ENCODE measurements at places on chromosomes 2 and 18.

DNA sequence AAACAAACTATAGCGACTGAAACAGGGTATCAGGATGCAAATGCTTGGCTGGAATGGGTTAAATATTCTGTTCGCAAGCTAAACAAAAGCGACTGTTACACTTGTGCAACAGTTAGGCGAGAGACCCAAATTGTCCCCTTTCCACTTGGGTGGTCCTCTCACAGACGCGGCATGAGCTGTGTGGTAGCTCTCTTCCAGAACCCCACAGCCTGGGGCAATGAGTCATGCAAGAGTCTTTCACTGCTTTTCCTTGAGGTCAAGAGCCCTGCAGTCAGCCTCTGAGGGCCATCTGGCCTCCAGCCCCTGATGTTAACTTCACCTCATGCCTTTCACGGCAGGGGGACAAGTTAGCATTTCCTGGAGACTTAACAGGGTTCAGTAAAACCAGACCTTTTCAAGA, 25.7 kb downstream of the SULT1C4 start:
- no peak for DNase-seq

DNA sequence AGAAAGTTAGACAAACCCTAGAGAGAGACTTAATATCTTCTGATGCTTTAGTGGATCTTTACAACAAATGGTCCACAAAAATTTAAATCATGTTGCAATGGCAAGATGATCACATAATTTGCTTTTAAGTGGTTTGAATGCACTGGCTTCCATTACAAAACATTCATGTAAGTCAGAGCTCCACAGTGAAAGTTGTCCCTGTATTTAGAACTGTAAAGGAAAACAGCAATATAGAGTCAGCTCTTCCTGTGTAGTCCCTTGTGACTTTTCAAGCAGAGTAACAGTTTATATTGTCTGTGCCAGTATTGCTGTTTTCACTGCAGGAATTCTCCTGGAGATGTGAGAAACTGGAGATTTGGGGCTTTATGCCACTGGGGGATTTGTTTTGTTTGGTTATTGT, 77.7 kb downstream of the MEIS1 start:
- DNase-seq: no peak

- no peak for DNase-seq
Observed at GRCh38 chr2:126571403-126571802, 84.6 kb upstream of the GYPC start.

GRCh38 chr2:60488291-60488690, 65.2 kb downstream of the BCL11A start:
- DNase-seq: no peak

- no peak for DNase-seq
Observed at GRCh38 chr2:135799738-135800137, 37.2 kb downstream of the LCT start.

DNA sequence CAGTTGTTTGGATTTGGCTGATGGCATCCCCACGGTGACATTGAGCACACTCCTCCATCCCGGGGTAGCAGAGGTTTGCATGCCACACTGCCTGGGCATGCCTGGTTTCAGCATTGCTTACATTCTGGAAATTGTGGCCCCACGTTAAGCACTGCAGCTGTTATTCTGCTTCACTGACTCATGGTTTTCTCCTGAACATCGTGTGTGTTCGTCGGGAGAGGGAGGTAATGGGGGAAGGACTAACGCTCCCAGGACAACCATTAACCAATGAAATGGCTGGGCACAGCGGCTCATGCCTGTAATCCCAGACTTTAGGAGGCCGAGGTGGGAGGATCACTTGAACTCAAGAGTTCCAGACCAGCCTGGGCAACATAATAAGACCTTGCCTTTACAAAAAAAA, 28.2 kb upstream of the YWHAQ start:
- no peak for DNase-seq

DNA sequence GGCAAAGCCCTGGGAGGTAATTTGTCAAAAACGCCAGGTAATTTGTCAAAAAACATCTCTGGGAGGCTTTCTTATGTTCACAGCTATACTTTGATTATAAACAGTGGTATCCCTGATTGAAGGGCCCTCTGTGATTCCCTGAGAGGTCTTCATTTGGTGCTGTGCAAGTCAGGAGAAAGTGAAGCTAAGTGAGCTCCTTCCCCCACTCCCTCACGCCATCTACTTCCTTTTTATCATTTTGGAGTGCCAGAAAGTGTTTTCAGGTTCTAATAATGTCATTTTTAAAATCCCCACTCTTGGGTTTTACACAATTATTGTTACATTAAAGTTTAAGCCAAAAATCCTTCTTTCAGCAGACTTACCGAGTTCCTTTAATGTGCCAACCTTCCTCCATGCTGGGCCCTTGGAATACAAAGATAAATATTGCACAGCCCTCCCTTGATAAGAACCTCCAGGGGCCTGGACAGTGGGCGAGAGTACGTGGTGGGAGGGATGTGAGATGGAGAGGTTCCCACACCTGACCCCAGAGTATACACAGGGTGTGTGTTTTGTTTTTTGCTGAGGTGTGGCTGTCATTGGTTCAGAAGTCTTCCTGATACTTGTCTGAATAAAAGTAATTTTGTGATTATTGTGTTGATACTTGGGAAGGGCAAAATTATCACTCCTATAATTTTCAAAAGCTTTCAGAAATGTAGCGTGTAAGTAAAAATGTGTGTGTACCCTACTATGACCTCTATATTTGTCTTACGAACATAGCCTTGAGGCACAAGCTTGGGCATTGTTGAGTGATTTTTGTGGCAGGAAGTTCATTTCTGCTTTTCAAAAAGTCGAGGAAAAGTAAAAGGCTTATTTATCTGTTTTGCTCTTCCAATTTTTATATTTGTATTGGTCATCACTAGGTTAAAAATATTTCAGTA, 8.2 kb downstream of the MAPRE2 start:
- no peak for DNase-seq

GRCh38 chr18:10604182-10604581, 78.4 kb downstream of the NAPG start:
- DNase-seq: no peak

DNA sequence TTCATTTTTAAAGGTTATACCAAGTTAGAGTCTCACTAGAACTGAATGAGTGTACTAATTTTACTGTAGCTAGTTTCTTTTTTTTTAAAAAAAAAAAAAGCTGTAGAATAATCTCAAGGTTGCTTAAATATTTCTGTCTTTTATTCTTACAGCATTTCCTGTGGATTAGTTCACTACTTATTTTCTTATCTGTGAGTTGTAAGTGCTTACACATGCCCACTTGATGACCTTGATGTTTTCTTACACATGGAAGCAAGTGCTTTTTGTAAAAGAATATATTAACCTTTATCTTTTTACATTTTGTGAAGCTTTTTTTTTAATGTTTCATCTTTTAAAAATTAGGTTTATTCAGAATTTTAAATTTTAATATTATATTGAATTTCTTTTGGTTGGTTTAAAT, 57.8 kb downstream of the MSH2 start:
- no peak for DNase-seq

- DNase-seq: no peak
Observed at GRCh38 chr2:215553946-215554345, 118.1 kb upstream of the FN1 start.

GRCh38 chr2:235614176-235614860, 120.5 kb downstream of the AGAP1 start:
- DNase-seq: no peak

- no peak for DNase-seq
Observed at GRCh38 chr2:234796045-234796591, 155.7 kb upstream of the SH3BP4 start.

DNA sequence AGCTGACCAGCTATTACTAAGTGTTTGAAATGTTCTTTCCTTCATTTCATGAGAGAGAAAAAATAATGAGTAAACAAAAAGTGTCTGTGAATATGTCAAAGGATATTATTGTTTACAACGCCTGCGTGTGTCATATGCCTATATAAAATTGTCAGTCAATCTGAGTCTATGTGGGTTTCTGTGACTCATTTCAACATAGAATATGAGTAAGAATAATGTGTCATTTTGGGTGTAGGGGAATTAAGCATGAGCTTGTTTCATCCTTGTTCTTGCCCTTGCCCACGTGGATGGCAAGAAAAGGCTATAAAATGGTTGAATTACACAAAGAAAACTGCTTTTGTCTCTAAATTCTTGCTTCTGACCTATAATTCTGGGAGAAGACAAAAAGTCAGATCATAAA, 466.0 kb downstream of the PTH2R start:
- no peak for DNase-seq

DNA sequence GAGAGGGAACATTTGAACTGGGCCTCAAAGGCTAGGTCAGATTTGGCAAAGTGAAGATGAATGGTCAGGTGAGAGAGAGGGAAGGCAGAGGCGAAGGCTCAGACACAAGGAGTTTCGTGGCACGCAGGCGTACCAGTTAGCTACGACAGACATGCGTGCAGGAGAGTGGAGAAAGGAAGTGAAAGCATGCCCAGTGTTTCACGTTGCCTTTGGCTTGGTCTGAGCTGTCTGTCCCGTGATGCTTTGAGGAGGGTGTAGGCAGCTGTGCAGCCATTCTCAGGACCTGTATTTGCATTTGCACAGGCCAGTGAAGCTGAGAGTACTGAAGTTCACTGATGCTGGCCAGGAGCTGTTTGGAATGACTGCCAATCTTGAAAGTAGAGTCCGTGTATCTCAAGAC, 69.5 kb downstream of the HNRNPLL start:
- no peak for DNase-seq

DNA sequence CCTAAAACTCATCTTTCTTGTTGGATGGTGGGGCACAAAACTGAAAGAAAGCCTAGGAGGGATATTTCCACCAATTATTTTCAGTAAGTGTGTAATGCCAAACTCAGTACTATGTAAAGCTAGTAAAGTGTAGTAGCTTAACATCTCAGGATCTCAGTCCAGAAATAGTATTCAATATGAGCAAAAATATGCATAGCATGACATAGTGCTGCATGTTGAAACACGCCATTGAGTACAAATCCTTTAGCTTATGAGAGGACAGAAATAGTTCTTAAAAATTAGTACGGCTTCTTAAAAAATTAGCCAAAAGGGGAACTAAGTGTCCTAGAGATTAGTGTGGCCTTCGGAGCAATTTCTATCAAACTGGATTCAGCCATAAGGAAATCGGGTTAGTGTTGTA, 21.7 kb upstream of the ATL2 start:
- DNase-seq: no peak

GRCh38 chr2:112147382-112148168, 9.4 kb downstream of the FBLN7 start:
- DNase-seq: no peak

DNA sequence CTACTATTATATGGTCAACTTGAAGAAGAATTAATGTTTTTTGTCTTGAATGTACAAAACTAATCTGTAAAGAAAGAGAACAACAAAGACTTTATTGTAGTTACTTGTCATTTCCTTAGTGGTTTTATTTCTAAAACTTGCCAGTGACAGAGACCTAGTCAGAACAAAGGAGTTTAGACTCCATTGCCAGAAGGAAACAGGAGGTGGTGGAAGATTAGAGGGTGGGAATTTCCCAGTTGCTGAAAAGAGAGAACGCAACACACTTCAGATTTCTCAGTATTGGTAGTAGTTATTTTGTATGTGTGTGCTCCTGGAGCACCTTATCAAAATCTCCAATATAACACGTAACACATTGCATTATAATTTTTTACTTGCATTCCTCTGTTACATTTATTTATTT, 81.4 kb downstream of the CDCA7 start:
- DNase-seq: no peak

- no peak for DNase-seq
Observed at GRCh38 chr2:12702168-12703121, 14.3 kb upstream of the TRIB2 start.

DNA sequence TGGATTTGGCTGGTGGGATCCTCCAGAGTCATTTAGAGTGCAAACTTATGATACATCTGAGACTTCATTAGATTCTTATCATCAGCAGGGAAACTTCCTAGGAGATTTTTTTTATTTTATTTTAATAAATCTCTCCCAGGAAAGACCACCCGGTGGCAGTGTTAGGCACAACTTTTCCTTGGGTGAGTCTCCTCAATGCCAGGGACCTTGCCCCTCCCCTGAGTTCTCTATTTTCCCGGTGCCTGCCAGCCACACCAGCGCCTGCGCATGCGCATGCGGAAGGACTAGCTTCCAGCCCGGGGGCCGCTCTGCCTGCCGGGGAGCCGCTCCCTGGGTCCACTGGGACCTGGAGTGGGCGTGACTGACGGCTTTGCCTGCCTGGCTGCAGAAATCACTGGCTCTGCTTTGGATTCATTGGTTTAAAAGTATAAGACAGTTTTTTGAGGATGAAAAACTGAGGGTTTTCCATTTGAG, 86.6 kb downstream of the TMEM182 start:
- DNase-seq: peak; percentile 76

GRCh38 chr18:39748727-39749126, 2183.1 kb upstream of the CELF4 start:
- no peak for DNase-seq

- DNase-seq: no peak
Observed at GRCh38 chr18:50282521-50283335, 1.4 kb upstream of the MBD1 start.

GRCh38 chr18:44516450-44516849, 164.2 kb upstream of the SETBP1 start:
- no peak for DNase-seq

GRCh38 chr2:96783388-96783787, 22.7 kb downstream of the CNNM4 start:
- DNase-seq: no peak

DNA sequence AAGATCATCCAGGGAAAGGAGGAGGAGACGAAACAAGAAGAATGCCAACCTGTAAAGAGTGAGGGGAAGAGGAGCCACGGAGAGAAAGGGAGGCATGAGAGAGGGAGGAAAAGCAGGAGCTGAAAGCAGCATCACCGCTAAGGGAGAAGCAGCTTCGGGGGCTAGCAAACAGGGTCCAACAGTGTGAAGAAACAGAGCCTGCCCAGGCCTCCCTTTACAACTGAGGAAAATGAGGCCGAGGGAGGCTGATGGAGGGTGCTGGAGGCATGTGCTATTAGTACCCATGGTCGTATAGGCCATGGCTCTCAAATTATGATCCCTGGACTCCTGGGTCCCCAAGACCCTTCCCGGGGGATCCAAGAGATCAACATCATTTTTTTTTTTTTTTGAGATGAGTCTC, 50.4 kb upstream of the ASPRV1 start:
- DNase-seq: no peak

GRCh38 chr18:23458830-23459529, 5.9 kb downstream of the RIOK3 start:
- DNase-seq: no peak

GRCh38 chr2:65778137-65778536, 345.7 kb upstream of the SPRED2 start:
- DNase-seq: no peak

DNA sequence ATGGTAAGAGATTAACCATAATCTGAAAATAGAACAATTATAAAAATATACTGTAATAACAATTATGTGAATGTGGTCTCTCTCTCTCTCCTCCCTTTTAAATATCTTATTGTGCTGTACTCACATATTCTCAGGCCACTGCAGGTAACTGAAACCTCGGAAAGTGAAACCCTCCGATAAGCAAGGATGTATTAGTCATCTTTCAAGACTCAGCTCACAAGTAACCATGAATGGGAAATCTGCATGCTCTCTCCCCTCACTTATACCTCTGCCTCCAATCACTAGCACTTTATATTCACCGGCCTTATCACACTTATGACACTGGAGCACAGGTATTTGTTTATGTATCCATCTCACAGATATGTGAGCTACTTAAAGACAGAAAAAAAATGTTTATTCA, 139.7 kb downstream of the LRP2 start:
- DNase-seq: no peak

- DNase-seq: no peak
Observed at GRCh38 chr2:113070606-113070975, 2.8 kb downstream of the IL1F10 start.

All from NCI-H1092 (cell line).